ENCODE measurements at places on chromosomes 1 and 21. TPM values are rescaled to one million over a fixed set of nuclear protein-coding genes. Genes with fewer than 3 reads are reported as not detected.

The DENND2C gene
- total RNA-seq, result 8.8 TPM

The IQCC gene
- 4.3 TPM for total RNA-seq

The CKS1B gene
- 58.8 TPM for total RNA-seq

The SYCP1 gene
- total RNA-seq, result not detected

The FCRL1 gene
- total RNA-seq, result not detected

The UBE2Q1 gene
- 69.1 TPM for total RNA-seq

DNA sequence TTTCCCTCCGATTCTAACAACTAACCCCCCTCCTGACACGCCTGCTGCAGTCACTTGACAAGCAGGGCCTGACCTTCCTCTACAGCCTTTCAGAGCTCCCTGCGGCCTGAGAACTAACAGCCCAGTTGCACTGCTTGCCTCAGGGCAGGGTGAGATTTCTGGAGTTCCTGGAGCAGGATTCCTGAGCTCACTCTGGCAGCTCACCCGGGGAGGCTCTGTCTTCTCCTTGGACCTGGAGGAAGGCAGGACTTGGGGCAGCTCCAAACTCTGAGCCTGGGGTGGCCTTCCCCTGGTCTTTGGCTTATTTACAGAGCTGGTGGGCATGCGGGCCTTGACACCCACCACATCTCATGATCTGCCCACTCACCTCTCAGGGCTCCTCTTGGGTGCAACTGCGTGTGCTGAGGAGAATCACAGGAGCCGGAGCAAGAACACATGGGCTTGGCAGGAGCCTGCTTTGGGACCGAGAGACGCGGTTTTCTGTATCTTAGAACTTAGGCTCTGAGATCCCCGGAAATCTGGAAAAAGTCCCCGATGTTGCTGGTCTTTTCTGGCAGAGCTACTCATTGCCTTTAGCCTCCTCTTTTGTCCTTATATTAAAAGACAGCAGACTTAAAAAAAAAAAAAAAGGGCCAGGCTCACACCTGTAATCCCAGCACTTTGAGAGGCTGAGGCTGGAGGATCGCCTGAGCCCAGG, 13.1 kb upstream of the SLC25A34 start:
- no peak for DNase-seq

DNA sequence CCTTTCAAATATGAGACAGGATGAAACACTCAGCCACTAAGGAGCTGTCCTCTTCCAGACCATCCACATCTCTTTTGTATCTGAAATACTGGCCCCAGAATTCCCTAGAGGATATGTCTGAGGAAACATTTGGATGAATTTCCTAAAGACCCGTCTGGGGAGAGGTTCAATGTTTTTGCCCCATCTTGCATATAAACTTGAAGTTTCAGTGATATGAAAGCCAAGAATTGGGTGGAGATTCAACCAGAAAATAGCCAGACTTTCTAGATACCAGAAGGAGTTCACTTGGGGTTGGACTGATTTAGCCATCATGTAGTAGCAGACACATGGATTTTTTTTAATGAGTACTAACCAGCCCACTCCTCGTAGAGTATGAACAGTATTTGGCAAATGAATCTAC, 182.0 kb downstream of the PLPP3 start:
- DNase-seq, result no peak

DNA sequence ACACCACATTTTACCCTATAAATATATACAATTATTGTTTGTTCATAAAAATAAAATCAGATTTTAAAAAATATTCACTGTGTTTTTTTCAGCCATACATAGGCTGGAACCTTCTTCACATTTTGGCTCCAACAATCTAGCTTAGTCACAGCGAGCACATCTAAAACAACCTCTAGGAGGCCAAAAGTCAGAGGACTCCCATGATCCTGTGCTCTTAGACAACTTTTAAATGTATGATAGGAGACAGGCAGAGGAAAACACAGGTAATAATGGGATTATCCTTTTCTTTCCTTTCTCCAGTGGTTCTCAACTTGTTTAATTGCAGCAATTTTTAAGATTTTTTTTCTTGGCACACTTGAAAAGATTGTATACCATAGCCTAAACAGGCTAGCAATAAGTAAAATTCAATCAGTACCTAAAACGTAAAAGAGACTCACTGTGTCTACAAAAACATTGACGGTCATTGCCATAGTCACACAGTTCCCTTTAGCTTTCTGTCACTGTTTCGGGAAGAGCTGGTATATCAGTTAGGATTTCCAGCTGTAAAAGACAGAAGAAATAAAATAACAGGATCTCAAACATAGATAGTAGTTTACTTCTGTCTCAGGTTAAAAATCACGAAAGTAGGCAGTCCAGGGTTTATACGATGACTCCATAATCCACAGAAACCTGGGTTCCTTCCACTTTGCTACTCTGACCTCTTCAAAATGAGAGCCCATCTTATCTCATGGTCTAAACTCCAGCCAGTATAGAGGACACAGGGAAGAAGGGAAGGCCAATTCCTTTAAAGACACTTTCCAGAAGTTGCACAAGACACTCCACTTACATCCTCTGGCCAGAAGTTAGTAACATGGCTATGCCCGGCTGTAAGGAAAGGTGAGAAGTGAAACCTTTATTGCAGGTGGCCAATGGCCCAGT, 39.2 kb upstream of the CR1L start:
- DNase-seq, result no peak

GRCh38 chr1:6001992-6002576, 9.9 kb upstream of the NPHP4 start:
- no peak for DNase-seq

DNA sequence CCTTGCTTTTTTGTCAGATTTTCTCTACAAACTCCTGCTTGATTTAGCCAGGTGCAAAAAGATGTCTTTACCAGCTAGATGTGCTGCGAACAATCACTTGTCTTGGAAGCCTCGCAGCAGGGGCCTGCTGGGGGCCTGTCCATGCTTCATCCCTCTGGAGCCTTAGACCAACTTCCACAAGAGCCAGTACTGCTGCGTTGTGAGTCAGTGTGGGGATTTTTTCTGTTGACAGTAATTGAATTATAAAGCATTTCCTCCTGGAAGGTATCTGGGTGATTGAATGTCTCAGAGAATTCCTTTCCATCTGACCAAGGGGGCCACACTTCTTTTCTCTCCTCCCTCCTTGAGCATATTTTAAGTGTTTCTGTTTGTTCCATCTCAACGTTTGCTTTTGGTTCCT, 40.4 kb upstream of the LDLRAP1 start:
- DNase-seq, result no peak

Data from type B pancreatic cell (in vitro differentiated cells).